ENCODE measurements at places on chromosomes 5 and 9. TPM values are rescaled to one million over a fixed set of nuclear protein-coding genes. Genes with fewer than 3 reads are reported as not detected.
A peak's percentile ranks its signal among the peaks of the same experiment; 100 is the strongest.

GRCh38 chr5:108418197-108418596 is 36.3 kb upstream of the FBXL17 start:
- DNase-seq = no peak

Gene TARS1
- 468 TPM for total RNA-seq

GRCh38 chr5:88889189-88890069 is 6.4 kb upstream of the MEF2C start:
- DNase-seq = no peak

- no peak for DNase-seq
Measured at GRCh38 chr5:174723315-174723978, 935 bp upstream of the MSX2 start.

- no peak for DNase-seq
Measured at GRCh38 chr5:147750065-147750464, 32.5 kb downstream of the JAKMIP2 start.

Gene MZB1
- total RNA-seq = 0.10 TPM

DNA sequence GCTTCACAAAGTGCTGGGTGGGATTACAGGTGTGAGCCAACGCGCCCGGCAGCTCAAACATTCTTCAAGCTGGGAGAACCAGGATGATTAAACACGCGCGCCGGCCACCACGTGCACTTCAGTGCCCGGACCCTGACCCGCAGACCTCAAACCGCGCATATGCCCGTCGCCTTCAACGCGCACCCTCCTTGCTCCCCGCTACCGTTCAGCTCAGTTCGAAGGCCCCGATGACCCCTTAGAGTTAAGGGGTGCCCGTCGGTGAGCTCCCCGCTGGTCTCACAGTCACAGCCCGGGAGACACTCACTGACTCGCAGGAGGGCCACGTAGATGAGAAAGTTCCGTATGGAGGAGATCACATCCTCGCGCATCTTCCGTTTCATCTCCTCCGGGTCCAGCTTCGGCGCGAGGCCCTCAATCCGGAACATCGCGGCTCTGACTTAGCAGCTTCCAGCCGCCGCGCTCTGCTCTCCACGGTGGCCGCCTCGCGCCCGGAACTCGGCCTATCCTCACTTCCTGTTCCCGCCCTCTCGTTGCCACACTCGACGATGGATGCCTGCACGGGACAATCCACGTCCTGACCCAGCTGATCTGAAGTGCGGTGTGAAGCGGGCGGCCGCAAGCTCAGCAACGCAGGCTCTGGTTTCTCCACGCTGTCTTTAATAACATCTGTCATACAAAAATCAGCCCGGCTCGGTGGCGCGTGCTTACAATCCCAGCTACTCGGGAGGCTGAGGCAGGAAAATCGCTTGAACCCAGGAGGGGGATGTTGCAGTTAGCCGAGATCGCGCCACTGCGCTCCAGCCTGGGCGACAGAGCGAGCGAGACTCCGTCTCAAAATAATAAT is at the start of gene TOMM5:
Gene TOMM5 (minus strand): TSS at position 490 of the 844 bp plus-strand sequence. CDS start 65 bp downstream, at position 425.
- peak; percentile 85 for DNase-seq

DNA sequence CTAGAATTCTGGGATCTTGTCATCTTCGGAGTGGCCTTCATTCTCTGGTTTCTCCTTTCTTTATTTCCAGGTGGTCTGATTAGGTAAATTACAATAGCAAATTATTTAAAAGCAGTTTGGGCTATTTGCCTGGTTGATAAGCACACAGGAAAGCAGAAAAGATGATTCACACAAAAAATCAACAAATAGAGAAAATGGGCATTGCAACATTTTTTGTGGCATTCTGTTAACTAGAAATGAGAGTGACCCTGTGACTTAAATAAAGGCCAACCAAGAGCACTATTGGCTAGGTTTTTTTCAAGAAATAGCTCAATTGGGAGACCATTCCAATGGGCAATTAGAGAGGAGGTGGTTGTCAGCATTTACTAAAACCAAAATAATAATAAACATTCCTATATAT is 6.5 kb upstream of the PDZD2 start:
- no peak for DNase-seq

Gene CCDC171
- 1.9 TPM for total RNA-seq

Gene PCDHB9
- total RNA-seq = 0.40 TPM

DNA sequence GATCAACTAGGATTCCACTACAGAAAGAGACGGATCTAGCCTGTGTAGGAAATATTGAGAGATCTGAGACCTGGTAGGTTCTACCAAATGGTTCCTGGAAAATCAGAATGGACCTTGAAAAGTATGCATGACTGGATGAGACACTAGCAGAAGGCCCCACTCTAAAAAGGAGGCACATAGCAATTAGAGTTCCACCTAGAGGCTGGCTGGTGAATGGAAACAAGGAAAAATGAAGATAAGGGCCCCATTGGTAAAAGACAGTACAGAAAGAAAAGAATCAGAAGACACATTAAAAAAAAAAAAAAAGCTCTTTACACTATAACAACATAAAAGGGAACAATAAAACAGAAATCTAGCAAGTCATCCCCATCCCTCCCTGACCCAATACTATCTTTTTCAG is 518.5 kb downstream of the NR2F1-AS1 start:
- DNase-seq = peak; percentile 9

DNA sequence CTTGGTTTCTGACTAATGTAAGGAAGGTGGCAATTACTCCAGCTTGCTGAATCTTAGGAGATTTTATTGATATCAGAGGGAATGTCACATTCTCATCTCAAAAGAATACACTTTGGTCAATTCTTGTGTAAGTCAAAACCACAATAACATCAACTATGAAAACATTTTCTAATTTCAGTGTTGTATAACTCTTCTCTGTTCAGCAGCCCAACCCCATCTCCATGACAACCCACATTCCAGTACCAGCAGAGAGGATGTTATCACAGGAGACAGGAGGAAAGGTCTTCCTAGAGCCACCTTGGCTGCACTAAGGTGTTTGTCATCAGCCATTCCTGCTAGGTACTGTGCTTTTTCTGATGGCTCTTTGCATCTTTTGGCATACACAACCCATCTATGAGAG is 529.1 kb upstream of the BRINP1 start:
- no peak for DNase-seq

GRCh38 chr9:120307599-120307998 is 272.4 kb downstream of the CDK5RAP2 start:
- no peak for DNase-seq

Gene IFNA21
- not detected for total RNA-seq

Gene SLC34A1
- not detected for total RNA-seq

Measured in NCI-H460 (cell line).